ENCODE measurements at places on chromosomes 3 and 15.

- DNase-seq: no peak
Observed at GRCh38 chr15:41429003-41429890, 12.4 kb downstream of the RTF1 start.

- DNase-seq: no peak
Observed at GRCh38 chr15:48624700-48625099, 20.8 kb downstream of the FBN1 start.

- no peak for DNase-seq
Observed at GRCh38 chr3:74491874-74492273, 122.6 kb downstream of the CNTN3 start.

DNA sequence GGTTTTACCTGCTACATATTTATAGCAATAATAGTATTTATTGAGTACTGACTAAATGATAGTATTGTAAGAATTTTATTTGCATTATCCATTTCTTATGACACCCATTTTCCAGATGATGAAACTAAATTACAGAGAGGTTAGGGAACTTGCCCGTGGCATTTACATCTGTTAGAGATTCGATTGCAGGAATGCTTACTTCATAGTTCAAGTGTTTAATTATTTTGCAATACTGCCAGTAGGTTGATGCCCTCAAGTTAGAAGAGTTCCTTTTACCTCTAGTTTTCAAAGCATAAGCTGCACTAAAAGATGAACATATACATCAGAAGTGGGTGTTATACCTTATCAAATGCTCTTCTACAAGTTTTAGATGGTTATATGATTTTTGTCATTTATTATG is 362.8 kb upstream of the RGMA start:
- no peak for DNase-seq

GRCh38 chr15:69603369-69604071 is 150.9 kb downstream of the RPLP1 start:
- DNase-seq: no peak

GRCh38 chr3:12369029-12369428 is 80.2 kb downstream of the PPARG start:
- DNase-seq: no peak

DNA sequence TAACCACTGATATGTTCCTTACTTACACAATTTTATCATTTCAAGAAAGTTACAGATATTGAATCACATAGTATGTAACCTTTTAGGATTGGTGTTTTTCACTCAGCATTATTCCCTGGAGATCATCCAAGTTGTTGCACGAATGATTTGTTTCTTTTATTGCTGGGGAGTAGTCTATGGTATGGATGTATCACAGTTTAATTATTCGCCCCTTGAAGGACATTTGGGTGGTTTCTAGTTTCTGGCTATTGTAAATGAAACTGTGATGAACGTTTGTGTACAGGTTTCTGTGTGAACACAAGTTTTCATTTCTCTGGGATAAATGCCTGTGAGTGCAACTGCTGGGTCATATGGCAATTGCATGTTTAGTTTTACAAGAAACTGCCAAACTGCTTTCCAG is 68.8 kb downstream of the NMNAT3 start:
- no peak for DNase-seq

DNA sequence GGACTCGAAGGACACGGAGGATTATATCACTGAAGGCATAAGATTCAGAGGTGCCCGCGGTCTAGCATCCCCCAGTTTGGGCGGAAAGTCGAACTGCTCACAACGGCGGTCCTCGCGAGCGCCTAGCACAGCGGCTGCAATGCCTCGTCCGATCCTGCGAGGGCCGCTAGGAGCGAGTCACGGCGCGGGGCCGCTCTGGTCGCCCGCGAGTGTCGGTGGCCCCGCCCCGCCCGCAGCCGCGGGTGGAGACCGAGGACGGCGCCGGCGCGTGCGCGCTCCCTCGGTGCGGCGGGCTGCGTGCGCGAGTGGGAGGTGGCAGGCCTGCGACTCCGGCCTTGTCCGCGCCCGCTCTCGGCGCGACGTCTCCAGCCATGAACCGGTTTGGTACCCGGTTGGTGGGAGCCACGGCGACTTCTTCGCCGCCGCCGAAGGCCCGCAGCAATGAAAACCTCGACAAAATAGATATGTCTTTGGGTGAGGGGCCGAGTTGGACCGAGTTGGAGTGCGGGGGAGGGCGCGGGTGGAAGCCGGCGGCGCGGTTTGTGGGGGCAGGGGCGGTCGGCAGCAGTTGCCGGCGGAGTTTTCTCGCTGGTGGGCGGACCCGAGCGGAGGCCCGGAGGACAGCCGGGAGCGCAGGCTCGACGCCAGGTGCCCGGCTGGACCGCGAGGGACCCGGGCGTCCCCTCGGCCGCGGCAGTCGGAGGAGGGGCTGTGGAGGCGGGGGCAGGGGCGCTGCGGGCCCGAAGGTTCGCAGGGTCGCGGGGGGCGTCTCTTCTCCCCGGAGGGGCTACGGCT is at the start of gene FYTTD1:
FYTTD1 (plus strand) TSS at position 283 of the 795 bp plus-strand sequence; CDS start at position 372, 89 bp downstream.
- peak; percentile 64 for DNase-seq

All from stimulated activated CD8-positive, alpha-beta memory T cell treated with anti-CD3 and anti-CD28 coated beads, Interleukin-4, amount 100 ng/mL, for 4 hours (primary cell).